Large intestine (tissue), 12 donors: ENCODE measurements at places on chromosomes 5 and 9. TPM values are rescaled to one million over a fixed set of nuclear protein-coding genes. Genes with fewer than 3 reads are reported as not detected.

DNA sequence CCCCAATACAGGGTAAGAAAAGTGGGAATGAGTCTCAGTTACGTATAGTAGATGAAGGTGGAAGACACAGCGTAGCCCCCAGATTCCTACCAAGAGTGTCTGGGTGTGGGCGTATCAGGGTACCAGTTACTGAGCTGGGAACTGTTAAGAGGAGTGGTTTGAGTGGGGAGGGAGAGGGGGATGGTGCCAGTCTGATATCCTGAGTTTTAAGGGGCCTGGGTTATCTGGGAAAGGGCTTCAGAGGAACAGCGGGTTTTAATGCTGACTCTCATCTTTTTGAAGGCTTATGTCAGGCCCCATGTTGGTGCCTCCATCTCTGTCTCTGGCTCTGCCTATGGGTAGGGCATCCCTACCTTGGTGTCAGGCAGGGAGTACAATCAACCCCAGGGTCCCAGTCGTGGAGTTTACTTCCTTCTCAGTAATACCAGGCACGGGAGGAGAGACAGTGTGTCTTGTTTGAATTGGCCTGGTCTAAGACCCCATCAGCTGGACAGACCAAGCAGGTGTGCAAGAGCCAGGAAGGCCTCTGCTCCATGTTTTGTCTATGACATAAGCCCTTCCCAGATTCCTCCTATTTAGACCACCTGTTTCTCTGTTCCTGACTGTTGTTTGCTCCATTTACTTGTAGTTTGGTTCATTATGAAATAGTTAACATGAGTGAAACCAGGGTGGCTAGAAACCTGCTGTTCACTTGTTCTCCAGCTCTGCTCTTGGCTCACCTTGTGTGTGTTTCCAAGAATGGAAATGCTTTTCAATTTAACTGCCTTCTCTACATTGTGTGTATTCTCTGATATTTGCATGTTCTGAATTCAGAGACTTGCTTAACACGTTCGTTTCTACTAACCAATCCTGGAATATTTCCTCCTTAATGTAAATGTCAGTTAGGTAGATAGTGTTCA is 125.6 kb downstream of the DAB2IP start:
- H3K27me3 ChIP-seq: no peaks in the 10 kb centered on the region
- DNase-seq: no peak
- H3K27ac ChIP-seq: no peak overlapping the region
- no peaks in the 10 kb centered on the region for H3K4me1 ChIP-seq
- peaks cover 84% of the 10 kb centered on the region for H3K36me3 ChIP-seq

The MSX2 gene
- 1.7 TPM for polyA plus RNA-seq

DNA sequence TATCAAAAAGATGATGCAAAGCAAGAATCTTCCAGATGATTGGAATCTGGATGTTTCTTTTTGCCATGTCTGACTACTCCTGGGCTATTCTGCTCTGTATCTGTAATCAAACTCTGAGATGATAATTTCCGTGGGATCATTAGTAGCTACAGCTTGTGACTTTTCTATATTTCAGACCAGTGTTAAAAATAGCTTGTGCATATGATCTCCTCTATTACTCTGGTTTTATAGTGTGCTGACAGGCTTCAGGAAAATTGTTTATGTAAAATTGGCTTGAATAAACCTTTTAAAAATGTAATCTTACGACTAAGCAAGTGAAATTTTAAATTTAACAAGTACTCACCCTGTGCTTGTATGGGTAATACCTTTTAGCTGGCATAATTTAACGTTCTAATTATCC is 40.4 kb downstream of the NAA35 start:
- H3K27ac ChIP-seq: no peak overlapping the region
- no peaks in the 10 kb centered on the region for H3K4me1 ChIP-seq
- peaks cover 50% of the 10 kb centered on the region for H3K36me3 ChIP-seq
- H3K4me3 ChIP-seq: no peak overlapping the region
- no peak for DNase-seq

DNA sequence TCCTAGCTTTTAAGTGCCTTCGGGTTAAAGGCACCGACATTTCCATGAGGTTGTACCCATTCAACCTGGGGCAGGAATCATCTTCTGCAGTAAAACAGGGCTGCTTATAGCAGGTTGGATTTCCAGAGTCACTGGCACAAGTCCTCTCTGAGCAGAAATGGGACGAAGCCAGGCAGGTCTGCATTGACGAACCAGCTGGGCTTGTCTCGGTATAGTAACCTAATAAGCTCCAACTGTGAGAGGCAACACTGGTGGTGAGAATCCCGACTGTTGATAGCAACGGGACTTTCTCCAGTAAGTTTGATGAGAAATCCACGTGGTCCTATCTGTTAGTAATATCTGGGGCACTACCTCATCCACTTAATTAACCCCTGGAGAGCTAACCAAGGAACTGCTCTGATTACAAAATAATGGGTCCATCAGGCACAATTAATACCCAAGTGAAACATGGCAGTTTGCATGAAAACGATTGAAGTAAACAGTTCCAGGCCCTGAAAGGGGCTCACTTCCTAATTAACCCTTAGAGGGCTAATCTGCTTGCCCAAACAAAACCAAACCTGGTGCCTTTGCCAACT is 491.0 kb upstream of the C9orf72 start:
- H3K27ac ChIP-seq: no peak overlapping the region
- DNase-seq: no peak
- no peaks in the 10 kb centered on the region for H3K27me3 ChIP-seq
- no peaks in the 10 kb centered on the region for H3K36me3 ChIP-seq
- no peak overlapping the region for H3K4me3 ChIP-seq

The LPAR1 gene
- polyA plus RNA-seq: 22.4 TPM

DNA sequence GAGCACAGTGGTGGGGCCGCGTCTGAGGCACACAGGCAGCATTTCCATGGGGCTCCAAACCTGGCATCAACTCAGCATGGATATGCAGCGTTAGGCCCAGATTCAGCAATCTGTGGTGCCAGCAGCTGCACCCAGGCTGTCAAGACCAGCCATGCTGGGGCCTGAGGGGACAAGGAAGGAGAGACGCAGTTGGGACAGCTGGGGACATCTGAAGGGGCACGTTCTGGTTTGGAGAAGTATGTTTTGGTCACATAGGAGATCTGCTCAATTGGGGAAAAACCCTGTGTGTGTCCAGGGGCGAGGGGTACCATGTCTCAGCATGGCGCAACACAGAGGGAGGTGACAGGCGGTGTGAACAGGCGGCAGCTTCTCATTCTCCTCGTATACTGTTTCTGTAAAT is 66.6 kb upstream of the ECM2 start:
- no peak overlapping the region for H3K27ac ChIP-seq
- H3K4me3 ChIP-seq: no peak overlapping the region
- H3K27me3 ChIP-seq: no peaks in the 10 kb centered on the region
- H3K36me3 ChIP-seq: no peaks in the 10 kb centered on the region
- H3K4me1 ChIP-seq: no peaks in the 10 kb centered on the region

DNA sequence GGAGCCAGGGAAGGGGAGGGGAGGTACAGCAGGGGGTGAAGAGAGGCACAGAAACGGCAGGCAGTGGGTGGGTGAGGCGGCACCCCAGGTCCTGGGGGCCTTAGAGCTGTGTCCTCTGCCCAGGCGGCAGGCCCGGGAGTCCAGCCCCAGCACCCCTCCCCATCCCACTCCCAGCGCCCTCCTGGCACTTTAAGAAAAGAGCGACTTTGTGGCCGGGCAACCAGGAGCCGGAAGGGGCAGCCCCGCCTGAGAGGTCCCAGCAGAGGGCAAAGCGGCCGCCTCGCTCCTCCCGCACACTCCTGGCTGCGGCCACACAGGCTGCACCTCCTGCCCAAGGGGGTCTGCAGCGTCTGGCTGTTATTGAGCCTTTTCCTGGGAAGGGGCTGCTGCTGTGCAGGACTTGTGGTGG is 42.6 kb downstream of the NACC2 start:
- H3K4me1 ChIP-seq: peaks cover 40% of the 10 kb centered on the region
- no peak overlapping the region for H3K4me3 ChIP-seq
- H3K27me3 ChIP-seq: peaks cover 10% of the 10 kb centered on the region

- H3K27ac ChIP-seq: no peak overlapping the region
- H3K36me3 ChIP-seq: no peaks in the 10 kb centered on the region
- no peak overlapping the region for H3K4me3 ChIP-seq
Measured at GRCh38 chr5:87850843-87851242, 417.8 kb downstream of the TMEM161B start.

The SHISAL2B gene
- 0.06 TPM for polyA plus RNA-seq

DNA sequence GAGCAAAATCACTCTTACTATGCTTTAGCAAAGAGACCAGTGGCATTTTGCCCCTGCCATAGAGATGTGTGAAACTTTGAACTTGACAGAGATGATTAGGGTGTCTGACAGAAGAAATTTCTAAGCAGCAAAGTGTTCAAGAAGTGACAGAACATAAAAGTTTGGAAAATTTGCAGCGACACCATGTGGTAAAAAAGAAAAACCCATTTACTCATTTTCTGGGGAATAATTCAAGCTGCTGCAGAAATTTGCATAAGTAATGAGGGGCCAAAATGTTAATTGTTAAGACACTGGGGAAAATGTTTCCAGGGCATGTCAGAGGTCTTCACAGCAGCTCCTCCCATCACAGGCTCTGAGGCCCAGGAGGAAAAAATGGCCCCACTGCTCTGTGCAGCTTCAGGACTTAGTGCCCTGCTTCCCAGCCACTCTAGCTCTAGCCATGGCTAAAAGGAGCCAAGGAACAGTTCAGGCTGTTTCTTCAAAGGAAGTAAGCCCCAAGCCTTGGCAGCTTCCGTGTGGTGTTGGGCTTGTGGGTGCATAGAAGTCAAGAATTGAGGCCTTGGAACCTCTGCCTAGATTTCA is 6.1 kb upstream of the AP3B1 start:
- no peak overlapping the region for H3K4me3 ChIP-seq
- no peak overlapping the region for H3K27ac ChIP-seq
- no peak for DNase-seq
- no peaks in the 10 kb centered on the region for H3K27me3 ChIP-seq

- peaks cover 12% of the 10 kb centered on the region for H3K4me1 ChIP-seq
- peak; percentile 80 for DNase-seq
- no peaks in the 10 kb centered on the region for H3K36me3 ChIP-seq
- H3K27me3 ChIP-seq: no peaks in the 10 kb centered on the region
- H3K4me3 ChIP-seq: no peak overlapping the region
- peak overlapping the region; percentile 53 for H3K27ac ChIP-seq
Measured at GRCh38 chr5:133938039-133938821, 30.2 kb downstream of the C5orf15 start.

GRCh38 chr5:42228279-42228678 is 195.0 kb upstream of the GHR start:
- H3K27ac ChIP-seq: no peak overlapping the region
- no peaks in the 10 kb centered on the region for H3K36me3 ChIP-seq
- H3K27me3 ChIP-seq: no peaks in the 10 kb centered on the region
- H3K4me1 ChIP-seq: no peaks in the 10 kb centered on the region
- H3K4me3 ChIP-seq: no peak overlapping the region

The STING1 gene
- 19.6 TPM for polyA plus RNA-seq

The SPINK1 gene
- polyA plus RNA-seq: 259 TPM

The NDUFAF2 gene
- 39.3 TPM for polyA plus RNA-seq

The OXCT1 gene
- polyA plus RNA-seq: 19.4 TPM

DNA sequence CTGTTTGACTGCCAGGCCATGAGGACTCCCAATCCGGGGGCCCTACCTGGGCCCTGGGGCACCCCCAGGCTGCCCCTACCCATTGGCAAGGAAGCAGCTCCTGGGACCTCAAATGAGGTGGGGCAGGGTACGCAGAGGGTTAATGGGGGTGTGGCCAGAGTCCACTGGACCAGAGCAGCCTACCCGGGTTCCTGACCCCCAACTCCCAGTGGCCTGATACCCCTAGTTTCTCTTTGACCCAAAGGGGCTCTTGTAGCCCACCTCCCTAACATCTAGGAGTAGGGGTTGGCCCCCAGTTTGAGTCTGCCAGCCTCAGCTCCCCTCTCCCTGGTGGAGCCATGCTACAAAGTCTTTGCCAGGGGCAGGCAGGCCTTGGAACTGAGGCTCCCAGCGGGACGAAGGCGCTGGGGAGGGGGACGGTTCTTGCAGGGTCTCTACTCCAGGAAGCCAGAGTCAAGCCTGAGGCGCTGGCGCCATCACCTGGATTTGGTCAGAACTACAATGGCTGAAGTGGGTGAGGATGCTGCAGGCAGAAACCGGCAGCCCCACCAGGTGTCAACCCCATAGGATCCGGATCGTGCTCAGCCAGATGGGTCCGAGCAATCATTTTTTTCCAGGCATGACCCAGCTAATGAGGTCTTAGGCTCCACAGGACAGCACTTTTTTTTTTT is 8.4 kb upstream of the CERCAM start:
- peaks cover 14% of the 10 kb centered on the region for H3K4me1 ChIP-seq
- no peak for DNase-seq
- peaks cover 36% of the 10 kb centered on the region for H3K27me3 ChIP-seq
- H3K36me3 ChIP-seq: no peaks in the 10 kb centered on the region
- H3K4me3 ChIP-seq: no peak overlapping the region
- no peak overlapping the region for H3K27ac ChIP-seq

DNA sequence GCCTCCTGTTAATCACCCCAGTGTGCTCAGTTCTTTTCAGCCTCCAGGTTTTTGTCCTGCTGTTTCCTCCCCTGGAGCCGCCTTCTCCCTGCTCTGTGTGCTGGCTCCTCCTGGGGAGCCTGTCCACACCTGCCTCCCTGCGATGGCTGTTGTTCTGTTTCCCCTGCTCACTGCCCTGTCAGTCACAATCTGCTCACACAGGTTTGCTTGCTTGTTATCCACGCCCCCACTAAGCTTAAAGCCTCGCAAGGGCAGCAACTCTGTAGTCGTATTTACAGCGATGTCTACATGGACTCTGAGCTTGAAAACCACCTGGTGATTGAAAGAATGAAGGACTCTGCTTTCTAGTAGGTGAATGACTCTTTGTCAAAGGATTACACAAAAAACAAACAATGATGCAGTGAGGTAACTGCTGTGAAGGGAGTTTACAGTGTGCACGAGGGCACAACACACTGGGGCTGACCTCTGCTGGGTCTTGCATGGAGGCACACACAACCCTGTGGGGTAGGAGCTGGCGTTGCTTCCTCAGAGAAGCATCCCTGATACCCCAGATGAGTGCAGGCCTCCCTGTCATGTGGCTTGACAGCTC is 39.6 kb upstream of the TEX48 start:
- DNase-seq: peak; percentile 83
- H3K36me3 ChIP-seq: no peaks in the 10 kb centered on the region
- no peak overlapping the region for H3K4me3 ChIP-seq

The CREBRF gene
- 21.2 TPM for polyA plus RNA-seq

The PCDHB9 gene
- polyA plus RNA-seq: 0.73 TPM

DNA sequence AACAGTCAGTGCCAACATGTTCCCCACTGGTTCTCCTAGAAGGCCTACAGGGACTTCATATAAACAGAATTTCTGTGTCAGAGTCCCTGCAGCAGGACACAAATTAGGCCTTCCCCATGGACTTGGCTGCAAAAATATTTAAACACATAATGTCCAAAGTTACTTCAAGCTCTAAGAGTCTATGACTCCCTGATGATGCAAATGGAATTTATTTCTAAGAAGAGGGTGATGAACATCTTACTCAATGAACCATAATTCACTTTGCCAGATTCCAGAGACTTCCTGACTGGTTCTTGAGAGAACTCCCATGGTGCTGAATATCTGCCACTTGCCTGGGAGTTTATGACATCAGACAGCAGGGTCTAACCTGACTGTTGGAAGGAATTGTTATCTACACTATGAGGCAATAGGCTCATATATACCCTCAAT is 32.7 kb upstream of the ADRA1B start:
- no peak for DNase-seq
- H3K36me3 ChIP-seq: no peaks in the 10 kb centered on the region
- no peak overlapping the region for H3K4me3 ChIP-seq
- H3K4me1 ChIP-seq: peaks cover 2% of the 10 kb centered on the region
- no peak overlapping the region for H3K27ac ChIP-seq

The PAEP gene
- polyA plus RNA-seq: 0.09 TPM

GRCh38 chr9:106954974-106955850 is 92.2 kb downstream of the ZNF462 start:
- DNase-seq: no peak
- H3K27ac ChIP-seq: no peak overlapping the region
- H3K4me1 ChIP-seq: no peaks in the 10 kb centered on the region
- H3K4me3 ChIP-seq: no peak overlapping the region
